ENCODE measurements at places on chromosomes 4 and X.

GRCh38 chr4:139844459-139845036 is 178.9 kb downstream of the MGST2 start:
- peak; percentile 11 for DNase-seq

DNA sequence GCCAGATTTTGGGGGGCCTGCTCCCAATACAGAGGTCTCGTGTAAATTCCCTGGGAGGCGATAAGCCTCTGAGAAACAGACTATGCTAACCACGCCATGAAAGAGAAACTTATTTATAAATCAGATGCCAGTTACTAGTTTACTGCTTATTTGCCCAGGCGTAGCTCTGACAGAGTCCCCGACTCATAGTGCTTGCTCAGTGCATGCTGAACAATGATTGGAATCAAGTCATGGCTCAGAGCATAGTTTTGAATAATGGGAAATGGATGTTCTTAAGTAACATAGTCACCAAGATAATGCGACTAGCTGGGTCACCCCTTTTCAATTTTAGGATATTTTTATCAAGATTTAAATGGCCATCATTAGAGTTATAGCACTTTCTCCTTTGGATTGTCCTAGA is 39.9 kb downstream of the HTT start:
- DNase-seq: no peak

GRCh38 chr4:142556048-142556447 is 290.1 kb downstream of the INPP4B start:
- DNase-seq: no peak

DNA sequence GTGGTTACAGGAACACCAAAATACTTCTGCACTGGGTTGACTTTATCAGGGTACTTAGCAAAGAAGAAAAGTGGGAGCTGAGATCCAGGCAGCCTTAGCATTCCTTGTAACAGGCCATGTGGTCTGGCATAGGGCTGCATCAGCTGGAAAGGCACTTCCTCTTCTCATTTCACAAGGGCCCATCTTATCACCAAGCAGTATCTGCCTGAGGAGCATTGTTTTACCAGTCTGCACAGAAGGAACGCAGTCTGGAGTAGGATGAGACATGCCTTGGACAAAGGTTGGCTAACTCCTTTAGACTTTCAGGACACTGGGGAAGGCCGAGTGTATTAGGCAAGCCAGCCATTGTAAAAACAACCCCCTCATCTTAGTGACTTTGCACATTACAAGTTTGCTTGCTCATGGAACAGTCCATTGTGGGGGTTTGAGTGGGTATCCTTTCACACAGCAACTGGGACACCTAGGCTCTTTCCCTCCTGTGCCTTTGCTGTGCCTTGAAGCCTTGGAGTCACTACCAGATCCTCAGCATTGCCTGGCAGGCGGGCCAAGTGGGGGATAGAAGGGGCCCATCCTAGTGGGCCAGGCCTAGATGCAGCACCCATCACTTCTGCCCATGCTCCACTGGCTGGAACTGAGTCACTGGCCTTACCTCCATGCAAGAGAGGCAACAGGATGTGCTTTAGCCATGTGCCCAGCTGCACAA is 4.6 kb downstream of the SUV39H1 start:
- DNase-seq: peak; percentile 90

GRCh38 chrX:149715468-149715867 is 3.6 kb downstream of the MAGEA11 start:
- no peak for DNase-seq

- no peak for DNase-seq
These were observed 384.9 kb downstream of the TLL1 start for GRCh38 chr4:166257891-166258290.

- no peak for DNase-seq
These were observed 46.4 kb downstream of the ASMT start for GRCh38 chrX:1661048-1661921.

DNA sequence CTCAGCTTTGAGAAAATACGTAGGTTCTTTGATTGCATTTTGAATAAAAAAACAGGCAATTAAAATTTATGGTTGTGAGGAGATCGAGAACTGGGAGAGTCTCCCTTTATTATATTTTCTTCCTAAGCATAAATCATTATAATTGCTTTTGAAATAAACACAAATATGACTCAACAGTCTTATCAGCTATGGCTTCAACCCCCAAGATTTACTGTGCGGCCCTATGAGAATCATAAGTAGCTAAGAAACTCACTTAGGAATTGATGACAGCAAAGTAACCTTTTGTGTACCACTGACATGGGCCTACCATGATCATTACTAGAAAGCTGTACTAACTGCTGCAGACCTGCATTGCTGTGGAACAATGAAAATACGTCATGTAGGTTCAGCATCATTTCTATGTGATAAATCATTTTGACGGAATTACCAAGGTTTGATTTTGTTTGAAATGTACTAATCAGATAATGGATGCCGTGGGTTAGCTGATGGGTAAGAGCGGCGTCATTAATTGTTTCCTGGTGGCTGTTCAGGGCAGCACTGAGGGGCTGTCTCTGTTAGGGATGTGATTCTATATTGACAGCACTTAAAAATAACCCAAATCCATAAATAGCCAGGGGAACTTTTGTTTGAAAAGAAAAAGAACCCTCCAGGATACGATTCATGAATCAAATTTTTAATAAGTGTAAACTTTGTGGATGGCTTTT is 51.5 kb upstream of the GPRIN3 start:
- peak; percentile 23 for DNase-seq

- no peak for DNase-seq
These were observed 4.7 kb downstream of the NEUROG2 start for GRCh38 chr4:112511093-112511802.

DNA sequence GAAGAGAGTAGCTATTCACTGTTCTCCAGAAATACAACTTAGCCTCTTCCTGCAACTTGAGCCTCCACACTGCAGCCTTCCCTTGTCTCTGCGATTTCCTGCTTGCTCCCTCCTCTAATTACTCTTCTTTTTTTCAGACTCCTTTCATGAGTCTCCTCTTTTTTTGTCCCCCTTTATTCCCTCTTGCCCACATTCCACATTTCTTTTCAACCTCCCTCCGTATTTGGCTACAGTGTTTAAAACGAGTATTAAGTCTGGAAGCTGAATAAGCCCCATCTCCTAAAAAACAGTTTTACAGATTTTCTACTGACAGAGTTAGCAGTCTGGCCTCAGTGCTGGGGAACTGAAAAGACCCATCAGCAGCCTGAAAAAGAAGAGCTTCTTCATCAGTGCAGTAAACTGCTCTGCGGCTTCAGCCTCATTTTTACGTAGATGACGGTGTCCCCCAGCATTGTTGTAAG is 141.5 kb downstream of the TENM3 start:
- DNase-seq: no peak

GRCh38 chrX:118536687-118537461 is 41.3 kb downstream of the DOCK11 start:
- peak; percentile 46 for DNase-seq

DNA sequence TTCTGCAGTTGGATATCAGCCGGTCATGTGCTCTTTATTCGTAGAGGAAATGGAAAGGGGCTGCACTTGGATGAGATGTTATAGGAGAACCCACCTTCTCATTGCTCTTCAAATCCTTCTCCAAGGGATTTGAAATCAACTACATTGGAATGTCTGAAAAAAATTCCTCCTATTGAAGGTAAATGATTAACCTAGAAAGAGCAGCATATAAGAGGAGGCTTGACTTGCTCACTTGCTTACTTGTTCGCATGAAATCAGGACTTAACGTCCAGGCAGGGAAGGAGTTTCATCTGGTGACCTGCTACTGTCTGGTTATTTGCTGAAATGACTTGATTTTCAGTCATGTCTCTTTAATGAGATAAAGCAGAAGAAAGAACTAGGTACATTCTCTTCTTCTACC is 338.4 kb upstream of the NOCT start:
- DNase-seq: no peak

- no peak for DNase-seq
These were observed 83.9 kb downstream of the MTNR1A start for GRCh38 chr4:186471441-186471840.

DNA sequence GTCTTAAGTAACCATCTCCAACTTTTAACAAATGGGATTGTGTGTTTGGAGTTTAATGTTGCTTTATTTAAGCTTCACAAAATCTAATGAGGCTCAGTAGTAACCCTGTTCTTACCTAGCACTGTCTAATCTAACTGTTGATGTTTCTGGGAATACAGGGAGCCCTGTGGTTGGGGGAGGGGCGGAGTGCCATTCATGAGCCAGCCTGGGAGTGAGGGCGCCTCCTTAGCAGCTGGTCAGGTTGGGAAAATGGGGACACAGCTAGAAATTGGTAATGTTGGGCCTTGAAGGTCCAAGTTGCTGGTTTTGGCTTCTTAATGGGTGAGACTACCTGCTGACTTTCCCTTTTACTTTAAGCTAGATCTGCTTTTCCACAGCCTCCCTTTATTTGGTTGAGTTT is 22.9 kb upstream of the TADA2B start:
- no peak for DNase-seq

DNA sequence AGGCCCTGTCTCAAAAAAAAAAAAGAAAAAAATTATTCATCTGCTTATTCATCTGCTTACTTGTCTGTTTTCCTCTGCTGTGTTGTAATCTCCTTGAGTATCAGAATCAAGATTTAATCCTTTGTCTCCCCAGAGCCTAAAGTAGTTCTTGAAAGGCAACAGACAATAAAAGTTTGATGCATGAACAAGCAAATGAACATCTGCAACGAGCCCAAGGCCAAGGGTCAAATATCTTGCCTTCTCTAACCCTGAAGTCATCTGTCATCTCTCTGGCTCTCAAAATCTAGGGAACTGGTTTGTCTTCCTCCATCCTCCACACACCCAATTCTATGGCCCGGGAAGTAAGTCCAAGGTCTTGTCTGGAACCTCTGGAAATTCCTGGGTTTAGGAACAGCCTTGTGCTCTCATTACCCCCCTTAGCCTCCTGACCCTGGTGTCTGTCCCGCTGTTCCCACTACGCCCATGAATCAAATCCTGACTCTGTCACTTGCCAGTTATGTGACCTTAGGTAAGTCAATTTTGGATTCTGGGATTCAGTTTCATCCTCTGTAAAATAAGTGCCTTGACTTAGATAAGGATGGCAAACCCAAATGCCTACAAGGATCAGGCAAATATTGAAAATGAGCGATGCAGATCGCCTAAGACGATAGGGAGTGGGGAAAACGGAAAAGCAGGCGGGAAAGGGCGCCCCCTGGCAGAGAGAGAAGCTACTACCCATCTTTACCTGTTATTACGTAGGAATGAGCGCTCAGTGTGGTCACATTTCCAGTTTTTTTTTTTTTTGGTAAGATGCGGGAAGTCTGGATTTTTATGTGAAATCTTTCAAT is 102.7 kb upstream of the DHX15 start:
- peak; percentile 11 for DNase-seq

GRCh38 chr4:145840162-145840768 is 98.4 kb downstream of the ZNF827 start:
- DNase-seq: peak; percentile 70

DNA sequence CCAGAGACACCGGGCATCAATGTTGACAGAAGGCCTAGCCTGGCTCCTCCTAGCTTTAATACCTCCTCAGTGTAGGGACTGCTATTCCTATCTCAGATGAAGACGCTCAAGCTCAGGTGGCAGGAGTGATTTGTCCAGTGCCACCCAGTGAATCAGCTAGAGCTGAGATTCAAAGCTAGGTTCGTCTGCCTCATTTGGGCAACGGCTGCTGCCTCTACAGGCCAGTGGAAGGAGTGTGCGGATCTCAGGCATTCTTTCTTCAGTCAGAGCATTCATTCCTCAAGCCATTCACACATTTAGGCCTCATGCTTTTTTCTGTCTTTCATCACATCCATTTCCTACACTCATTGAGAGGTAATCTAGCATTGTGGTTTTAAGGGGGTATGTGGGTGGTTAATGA is 7.3 kb downstream of the TSR2 start:
- peak; percentile 13 for DNase-seq

GRCh38 chr4:176406736-176407135 is 87.0 kb downstream of the SPCS3 start:
- DNase-seq: no peak

GRCh38 chr4:174918058-174918457 is at the start of gene ADAM29:
ADAM29 (plus strand) TSS chr4:174918358; CDS start chr4:174975526, 57,168 bp downstream.
- no peak for DNase-seq
